ENCODE measurements at places on chromosomes 3 and 15.

DNA sequence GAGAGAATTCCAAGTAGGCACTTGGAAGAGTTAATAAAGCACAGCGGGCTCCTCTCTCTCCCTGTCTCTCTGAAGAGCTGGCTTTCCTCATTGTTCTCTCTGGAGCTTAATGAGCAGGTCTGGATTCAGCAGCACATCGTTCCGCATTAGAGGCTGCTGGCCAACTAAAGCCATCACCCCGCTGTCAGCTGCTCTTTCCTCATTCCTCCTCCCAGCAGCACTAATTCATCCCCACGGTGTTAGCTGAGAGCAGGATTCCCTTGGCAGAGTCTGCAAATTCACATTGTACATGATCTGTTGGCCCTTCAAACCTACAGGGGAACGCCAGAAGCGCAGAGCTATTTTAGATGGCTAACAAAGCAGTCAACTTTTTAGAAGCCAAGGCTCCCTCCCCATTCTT lies 44.2 kb downstream of the SGO1 start:
- DNase-seq, result no peak

- DNase-seq, result no peak
Measured at GRCh38 chr3:89113344-89113743, 5.9 kb downstream of the EPHA3 start.

DNA sequence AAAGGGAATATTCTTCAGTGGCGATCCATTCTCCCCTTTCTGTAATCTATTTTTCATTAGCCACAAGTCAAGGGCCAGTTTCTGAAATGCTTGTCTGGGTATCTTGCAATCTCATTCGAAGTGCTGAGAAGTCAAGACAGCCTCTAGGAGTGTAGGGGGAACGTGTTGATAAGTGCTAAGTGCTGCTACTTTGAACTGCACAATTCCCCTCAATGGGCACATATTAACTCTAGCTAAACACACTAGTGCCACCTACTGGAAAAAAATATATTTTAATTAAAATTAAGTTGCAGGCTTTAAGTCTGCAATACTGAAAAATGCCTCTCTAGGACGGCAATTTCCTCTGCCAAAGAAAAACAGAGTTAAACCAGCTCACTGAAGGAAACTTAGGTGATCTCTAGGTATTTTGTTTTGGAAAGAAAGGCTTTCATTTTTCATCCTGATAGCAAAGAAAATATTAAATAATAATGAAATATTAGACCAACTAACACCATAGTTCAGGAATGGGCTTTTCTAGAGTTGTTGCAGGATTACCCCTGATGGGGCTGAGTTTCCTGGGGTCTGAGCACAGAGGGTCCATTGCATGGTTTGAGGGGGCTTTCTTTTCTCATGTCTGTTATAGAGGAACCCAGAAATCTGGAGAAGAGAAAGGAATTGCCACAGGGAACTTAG lies 181.9 kb upstream of the KBTBD8 start:
- DNase-seq, result no peak

DNA sequence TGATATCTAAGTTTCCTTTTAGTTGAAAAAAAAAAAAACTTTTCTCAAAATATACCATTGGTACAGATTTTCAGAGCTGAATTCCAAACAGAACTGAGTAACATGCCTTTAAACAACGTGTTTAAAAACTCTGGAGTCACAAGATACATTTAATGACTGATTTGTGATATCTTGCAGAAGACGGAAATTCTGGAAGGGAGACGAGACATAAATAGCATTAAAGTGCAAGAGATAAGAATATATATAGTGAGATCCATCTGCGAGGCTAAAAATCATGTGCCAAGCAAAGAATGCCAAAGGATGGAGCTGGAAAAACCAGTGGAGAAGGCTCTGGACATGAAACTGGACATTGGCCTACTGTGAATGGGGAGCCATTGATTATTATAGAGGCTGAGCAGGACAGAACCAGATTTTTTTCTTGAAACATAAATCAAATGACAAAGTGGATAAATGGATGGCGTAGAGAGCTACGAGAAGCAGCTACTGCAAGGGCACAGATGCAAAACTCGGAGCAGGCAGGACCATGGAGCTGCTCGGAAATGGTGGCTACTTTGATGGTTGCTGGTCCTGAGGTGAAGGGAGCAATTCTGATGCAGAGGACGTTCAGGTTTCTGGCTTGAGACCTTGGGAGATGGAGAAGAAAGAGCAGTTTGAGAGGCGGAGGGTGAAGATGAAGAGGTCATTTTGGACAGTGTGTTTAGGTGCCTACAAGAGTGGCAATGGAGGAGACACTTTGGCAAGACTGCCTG lies 88.8 kb downstream of the CPN2 start:
- no peak for DNase-seq

- no peak for DNase-seq
Measured at GRCh38 chr15:77185242-77185785, 114.4 kb upstream of the TSPAN3 start.

GRCh38 chr3:17500618-17501017 lies 241.8 kb downstream of the TBC1D5 start:
- DNase-seq, result no peak

GRCh38 chr3:71779674-71780377 lies 5.1 kb downstream of the PROK2 start:
- DNase-seq, result no peak

GRCh38 chr3:182214416-182214815 lies 502.7 kb downstream of the SOX2 start:
- DNase-seq, result no peak

DNA sequence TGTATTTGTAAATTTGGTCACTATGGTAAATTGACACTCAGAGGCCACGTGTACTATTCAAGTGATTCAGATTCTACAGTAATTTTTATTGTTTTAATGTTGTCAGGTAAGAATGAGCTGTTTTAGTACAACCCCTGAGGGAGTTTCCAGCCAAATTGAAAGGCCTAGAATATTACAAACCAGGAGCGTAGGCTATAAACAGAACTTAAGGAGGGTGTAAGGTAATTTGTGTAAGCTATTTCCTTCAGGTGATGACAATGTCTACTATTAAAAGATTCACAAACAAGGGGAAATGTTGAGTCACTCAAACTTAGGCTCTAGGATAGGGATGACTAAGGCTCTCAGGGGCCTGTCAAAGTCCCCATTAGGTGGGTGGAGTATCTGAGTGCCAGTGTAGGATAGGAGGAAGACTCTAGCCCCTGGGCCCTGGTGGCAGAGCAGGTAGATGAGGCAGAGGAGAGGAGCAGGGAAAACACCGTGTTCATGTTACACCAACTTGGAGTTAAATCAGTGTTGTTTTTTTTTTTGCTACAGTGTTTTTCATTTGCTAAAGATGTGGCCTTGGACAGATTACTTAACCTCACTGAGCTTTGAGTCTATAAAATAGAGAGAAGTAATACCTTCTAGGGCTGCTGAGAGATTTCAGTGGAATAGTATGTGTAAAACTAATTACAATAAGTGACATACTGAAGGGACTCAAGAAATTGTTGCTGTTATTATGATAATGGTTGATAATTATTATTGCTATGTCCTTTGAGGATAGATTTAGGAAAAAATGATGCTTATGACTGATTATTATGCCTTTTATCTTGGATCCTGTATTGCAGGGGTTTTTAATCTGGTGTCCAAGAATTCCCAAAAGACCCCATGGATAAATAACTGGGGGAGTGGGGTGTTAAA lies 10.3 kb downstream of the TM4SF1 start:
- no peak for DNase-seq

DNA sequence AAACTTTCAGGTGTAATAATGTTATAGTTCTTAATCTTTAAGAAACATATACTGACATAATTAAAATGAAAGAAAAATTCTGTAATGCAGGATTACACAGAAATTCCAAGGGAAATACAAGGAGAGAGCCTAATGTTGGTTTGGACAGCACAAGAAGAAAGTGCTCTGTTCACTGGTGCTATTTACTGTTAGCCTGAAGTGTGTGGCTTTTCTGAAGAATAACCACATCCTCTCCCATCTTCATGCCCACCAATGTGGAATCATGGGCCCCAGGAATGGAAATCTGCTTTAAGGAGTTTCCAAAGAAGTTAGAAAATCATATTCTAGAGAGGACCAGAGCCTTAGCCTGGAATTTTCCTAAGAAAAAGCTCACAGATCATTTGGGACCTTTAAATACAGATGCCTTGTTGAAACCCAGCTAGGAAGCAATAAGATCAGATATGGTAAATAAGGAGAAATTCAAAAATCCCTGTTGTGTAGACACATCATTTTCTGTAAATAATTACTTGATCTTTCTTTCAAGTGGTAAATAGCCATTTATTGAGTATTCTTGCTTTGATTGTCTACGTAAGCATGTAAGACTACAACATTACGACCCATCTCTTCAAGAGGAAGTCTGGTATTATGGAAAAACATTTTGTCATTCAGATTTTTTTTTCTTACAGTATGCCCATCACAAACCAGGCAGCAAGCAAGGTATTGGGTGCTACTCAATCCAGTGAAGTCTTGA lies 10.3 kb upstream of the USP50 start:
- no peak for DNase-seq

DNA sequence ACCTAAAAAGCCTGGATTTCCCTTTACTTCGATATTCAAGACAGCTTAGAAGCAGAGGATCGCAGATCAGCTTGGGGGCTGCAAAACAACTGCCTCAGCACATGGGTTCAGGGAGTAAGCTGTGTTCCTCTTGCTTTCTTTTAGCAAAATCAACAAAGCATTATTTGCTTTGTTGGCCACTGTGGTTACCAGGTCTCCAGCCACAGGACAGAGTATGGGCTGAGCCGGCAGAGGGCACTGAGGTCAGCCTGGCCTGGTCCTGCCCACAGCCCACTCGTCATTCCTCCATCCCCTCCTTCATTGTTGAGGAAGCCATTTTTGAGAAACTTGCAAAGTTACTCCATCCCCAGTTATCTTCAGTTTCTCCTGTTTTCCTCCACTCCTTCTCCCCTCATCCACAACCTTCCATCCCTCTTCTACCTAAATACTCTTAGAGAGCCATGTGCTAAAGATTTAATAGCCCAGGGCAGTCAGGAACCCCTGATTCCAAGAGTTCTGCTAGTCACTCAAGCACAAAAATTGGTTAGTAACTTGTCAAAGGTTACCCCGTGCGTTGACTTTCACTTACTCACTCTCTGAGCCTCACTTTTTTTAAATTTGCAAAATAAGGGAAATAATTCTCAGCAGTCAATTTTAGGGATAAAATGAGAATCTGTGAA lies 60.0 kb upstream of the HES1 start:
- peak; percentile 86 for DNase-seq

GRCh38 chr3:55272031-55272645 lies 215.0 kb downstream of the WNT5A start:
- DNase-seq, result no peak

DNA sequence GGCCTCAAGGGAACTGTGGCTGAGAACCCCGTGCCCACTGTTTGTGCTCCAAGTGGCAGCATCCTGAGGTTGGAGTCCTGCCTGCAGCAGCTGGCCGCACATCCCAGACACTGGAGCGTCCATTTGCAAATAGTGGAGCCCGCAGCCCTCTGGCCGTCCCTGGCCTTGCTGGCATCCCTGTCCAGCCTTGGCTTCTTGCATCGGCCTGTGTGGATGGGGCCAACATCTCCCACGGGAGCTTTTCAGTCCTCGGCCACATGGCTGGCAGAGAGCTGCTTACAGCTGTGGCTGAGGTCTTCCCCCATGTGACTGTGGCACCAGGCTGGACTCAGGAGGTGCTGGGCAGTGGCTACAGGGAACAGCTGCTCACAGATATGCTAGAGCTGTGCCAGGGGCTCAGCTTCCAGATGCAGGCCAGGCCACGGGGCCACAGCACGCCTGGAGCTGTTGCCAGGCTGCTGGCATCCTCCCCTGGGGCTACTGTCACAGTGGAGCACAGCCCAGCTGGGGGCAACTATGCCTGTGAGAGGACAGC lies 71.2 kb downstream of the FAM43A start:
- DNase-seq, result no peak

DNA sequence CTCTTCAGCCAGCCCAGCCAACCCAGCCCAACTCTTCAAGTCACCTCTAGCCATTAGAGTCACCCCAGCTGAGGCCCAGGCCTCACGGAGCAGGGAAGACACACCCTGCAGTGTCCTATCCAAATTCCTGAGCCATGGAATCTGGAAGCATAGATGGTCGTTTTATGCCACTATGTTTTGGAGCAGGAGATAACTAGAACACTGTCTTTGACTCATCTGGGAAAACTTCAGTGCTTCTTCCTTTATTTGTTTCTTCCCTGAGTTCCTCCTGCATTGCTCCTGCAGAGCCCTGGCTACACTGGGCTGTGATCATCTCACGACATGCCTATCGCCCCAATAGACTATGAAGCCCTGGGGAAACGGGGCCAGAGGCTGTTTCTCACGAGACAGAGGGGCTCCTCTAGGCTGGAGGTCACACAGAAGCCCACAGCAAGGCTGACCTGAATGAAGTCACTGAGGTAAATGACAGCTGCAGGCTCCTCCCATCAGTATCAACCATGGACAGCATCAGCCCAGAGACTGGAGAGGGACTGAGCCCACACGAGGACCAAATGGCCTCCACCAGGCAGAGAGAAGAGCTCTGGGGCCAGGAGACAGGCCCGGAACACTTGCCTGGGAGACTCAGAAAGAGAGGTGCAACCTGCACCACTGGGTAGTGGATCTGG lies 22.7 kb downstream of the CRABP1 start:
- no peak for DNase-seq

GRCh38 chr3:12841970-12842328 lies 584 bp upstream of the RPL32 start:
- no peak for DNase-seq

Data from HuH-7.5 (cell line).